ENCODE measurements at places on chromosomes 12 and 14.
A peak's percentile ranks its signal among the peaks of the same experiment; 100 is the strongest.

- DNase-seq: no peak
Measured at GRCh38 chr14:55968741-55969140, 149.5 kb upstream of the PELI2 start.

GRCh38 chr12:2719392-2719791 is 75.4 kb upstream of the FKBP4 start:
- no peak for DNase-seq

- DNase-seq: no peak
Measured at GRCh38 chr14:22505697-22506377, 83.2 kb downstream of the DAD1 start.

- DNase-seq: no peak
Measured at GRCh38 chr12:76422154-76422542, 73.9 kb upstream of the BBS10 start.

DNA sequence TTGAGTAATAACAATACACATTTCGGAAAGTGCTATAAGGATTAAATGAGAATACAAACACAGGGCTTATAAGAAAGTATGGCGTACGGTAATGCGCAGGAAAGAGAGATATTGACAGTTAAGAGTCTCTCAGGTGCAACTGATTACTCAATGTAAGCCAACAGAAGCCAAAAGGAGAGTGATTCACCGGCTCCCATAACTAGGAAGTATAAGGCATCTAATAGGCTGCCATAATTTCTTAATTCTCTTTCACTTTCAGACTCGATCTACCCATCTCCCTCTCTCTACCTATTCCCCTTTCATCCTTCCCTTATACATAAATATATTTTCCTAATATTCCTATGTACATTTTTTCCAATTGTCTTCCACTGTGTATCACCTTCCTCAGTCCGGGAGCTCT is 90.0 kb downstream of the MDGA2 start:
- no peak for DNase-seq

DNA sequence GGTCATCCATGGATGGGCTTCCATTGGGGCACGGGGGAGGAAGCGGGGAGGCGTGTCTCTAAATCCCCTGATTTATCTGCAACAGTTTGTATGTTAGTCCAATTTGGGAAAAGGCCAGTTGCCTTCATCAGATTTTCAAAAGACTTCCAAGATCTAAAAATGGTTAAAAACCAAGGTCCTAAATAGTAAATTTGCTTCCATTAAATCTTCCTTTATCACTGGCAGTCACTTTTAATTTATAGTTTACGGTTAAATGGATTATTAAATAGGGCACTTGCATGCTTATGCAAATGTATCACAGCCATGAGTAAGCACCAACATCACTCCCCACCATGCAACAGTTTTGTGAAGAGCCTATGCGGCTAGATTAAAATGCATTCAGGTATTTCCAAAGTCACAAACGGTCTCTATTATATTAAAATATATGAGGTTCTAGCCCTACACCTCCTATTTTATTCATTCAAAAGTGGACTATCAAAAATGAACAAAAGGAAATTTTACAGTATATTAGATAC is 108.2 kb upstream of the GPHB5 start:
- no peak for DNase-seq

DNA sequence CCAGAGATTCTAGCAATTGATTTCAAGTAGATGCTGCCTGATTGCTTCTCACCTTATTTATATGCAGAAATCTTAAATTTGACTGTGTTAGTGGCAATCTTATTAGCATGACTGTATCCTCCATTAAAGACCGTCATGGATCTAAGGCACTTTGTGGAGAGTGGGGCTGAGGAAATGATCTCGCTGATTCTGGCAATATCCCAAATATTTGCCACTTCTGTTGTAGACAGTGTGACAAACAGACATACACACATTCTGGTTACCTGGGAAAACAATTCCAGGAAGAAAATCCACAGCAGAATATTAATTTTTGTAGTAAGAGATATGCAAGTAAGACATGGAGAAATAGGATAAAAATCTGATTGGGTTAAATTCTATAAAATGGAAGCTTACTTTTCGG is 269.0 kb upstream of the G2E3 start:
- no peak for DNase-seq

- no peak for DNase-seq
Measured at GRCh38 chr12:107541001-107541705, 144.4 kb upstream of the PWP1 start.

DNA sequence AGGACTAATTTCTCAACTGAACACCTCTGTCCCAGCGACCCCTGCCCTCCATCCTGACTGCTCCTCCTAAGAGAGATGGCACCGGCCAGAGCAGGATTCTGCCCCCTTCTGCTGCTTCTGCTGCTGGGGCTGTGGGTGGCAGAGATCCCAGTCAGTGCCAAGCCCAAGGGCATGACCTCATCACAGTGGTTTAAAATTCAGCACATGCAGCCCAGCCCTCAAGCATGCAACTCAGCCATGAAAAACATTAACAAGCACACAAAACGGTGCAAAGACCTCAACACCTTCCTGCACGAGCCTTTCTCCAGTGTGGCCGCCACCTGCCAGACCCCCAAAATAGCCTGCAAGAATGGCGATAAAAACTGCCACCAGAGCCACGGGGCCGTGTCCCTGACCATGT is 756 bp downstream of the RNASE7 start:
- no peak for DNase-seq

GRCh38 chr14:58812050-58812910 is 174.5 kb downstream of the DACT1 start:
- DNase-seq: peak; percentile 36

GRCh38 chr14:31947680-31948595 is 129.2 kb upstream of the ARHGAP5 start:
- DNase-seq: no peak

DNA sequence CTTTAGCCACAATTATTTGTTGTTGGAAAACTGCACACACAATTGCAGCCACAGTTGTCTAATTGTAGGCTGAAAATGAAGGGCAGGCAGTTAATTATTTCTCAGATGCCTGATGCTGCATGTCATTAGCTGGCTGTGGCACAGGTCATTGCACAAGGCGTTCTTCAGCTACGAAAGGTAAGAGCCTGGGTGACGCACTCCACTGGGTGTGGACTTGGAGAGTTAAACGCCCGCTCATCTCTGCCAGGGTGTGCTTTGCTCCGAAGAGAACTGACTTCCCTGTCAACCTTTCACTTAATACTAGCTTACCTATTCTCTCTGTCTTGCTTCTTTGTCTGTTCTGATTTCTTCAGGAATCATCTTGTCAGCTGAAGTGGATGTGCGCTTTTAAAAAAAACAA is 91.4 kb upstream of the CPM start:
- DNase-seq: peak; percentile 66

DNA sequence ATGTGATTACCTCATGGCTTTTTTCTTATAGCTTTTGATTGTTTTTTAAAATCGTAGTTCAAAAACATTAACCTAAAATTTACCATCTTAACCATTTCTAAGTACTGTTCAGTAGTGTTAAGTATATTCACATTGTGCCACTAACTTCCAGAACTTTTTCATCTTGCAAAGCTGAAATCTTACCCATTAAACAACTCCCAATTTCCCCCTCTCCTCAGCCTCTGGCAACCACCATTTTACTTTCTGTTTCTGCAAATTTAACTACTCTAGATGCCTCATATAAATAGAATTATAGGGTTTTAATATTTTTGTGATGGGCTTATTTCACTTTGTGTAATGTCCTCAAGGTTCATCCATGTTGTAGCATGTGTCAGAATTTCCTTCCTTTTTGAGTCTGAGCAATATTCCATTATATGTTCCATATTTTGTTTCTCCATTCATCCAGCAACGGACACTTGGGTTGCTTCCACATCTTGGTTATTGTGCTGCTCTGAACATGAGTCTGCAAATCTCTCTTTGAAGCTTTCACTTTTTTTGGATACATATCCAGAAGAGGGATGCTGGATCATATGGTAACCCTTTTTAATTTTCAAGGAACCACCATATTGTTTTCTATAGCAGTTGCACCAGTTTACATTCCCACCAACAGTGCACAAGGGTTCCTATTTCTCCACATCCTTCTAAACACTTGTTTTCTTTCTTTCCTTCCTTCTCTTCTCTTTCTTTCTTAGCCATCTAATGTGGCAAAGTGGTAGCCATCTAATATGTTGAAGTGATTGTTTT is 5.0 kb downstream of the HIF1A start:
- no peak for DNase-seq

DNA sequence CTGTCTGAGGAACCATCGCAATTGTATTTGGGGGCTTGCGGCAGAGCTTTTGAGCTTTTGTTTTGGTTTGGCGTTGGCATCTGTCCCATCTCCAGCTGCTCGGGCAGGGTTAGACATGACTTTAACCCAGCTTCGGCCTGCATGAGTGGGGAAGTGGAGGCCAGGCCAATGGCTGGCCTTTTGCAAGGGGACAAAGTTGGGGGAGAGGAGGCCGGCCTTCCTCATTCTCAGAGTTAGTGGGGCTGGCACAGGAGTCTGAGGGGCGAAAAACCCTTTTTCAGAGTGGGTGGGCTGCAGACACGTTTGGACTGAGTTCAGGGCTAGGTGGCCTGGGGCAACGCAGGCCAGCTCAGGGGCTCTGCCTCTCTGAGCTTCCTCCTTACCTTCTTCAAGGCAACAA is 5.2 kb downstream of the KRT82 start:
- DNase-seq: no peak

DNA sequence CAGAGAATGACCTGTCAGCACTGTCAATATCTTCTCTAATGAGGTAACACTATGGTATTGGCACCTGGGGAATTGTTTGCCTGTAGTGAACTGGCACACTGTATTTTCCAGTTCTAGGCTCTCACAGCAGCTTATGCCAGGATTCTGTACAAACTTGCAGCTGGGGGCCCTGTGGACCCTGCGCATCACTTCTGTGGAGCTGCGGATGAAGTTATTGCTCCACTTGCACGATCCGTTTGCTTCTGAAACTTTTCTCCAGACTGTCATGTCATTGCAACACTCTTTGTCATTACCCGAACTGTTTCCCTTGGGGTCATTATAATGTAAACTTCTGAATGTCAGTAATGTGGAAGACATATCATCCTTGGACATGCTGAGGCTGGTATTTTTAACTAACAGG is 3.9 kb downstream of the RNASE11 start:
- no peak for DNase-seq

DNA sequence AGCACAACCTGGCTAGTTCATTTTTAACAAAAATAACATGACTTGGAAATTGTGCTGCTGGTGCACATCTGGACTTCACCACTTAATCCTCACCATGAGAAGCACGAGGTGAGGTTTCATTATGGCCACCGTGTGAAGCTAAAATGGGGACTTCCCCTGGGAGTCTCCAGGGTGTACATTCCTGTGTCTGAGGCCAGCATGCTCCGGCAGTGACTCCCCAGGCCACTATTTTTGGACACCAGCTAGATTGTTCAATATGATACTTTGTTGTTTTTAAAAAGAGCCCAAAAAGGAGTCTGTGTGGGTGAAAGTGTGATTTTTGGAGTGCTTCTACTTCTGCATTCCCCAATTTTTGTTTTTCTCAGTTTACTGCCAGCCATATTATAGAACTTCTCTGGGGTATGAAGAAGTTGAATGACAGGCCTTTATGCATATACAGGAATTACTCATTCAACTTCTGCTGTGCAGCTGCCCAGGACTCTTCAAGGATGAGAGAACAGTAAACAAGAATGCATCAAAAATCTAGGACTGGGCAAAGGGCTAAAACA is 16.9 kb upstream of the AICDA start:
- no peak for DNase-seq

GRCh38 chr14:69044965-69045555 is 66.0 kb upstream of the ACTN1 start:
- no peak for DNase-seq

Data from NCI-H510A treated with DMSO at 0.1 percent for 48 hours (cell line).